ENCODE measurements at places on chromosomes 1 and 21.

DNA sequence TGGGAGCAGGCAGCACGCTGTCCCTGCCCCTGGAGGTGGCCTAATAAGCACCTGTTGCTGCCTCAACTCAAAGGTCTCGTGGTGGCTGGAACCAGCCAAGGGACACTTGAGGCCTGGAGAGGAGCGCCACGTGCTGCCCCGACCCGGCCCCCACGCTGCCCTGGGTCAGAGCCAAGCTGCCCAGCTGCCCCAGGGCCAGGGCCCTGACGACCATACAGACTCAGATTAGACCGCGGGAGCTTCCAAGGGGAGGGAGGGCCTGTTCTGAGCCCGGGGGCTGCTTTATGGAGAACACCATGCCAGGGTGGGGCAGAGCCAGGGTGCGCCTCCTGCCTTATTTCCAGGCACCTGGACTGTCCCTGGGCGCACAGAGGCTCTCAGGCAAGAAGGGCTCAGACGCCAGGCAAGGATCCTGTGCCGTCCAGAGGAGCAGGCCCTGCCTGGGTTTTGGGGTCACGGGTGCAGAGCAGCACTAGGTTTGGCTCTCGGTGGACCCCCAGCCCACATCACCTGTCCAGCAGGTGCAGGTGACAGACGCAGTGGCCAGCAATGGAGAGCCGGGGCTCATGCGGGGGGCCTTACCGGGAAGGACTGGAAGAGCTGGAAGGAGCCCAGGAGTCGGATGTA, 18.6 kb downstream of the KRTAP10-1 start:
- DNase-seq, result no peak

- DNase-seq, result no peak
Measured at GRCh38 chr21:25582888-25583287, 24.4 kb downstream of the MRPL39 start.

- no peak for DNase-seq
Measured at GRCh38 chr1:78360584-78360983, 130.2 kb upstream of the PTGFR start.

- no peak for DNase-seq
Measured at GRCh38 chr1:153627715-153628626, at the start of gene S100A1. Gene S100A1 (plus strand): TSS chr1:153628434. CDS start chr1:153630522, 2,088 bp downstream.

GRCh38 chr21:43762303-43763128, 13.6 kb downstream of the CSTB start:
- no peak for DNase-seq

DNA sequence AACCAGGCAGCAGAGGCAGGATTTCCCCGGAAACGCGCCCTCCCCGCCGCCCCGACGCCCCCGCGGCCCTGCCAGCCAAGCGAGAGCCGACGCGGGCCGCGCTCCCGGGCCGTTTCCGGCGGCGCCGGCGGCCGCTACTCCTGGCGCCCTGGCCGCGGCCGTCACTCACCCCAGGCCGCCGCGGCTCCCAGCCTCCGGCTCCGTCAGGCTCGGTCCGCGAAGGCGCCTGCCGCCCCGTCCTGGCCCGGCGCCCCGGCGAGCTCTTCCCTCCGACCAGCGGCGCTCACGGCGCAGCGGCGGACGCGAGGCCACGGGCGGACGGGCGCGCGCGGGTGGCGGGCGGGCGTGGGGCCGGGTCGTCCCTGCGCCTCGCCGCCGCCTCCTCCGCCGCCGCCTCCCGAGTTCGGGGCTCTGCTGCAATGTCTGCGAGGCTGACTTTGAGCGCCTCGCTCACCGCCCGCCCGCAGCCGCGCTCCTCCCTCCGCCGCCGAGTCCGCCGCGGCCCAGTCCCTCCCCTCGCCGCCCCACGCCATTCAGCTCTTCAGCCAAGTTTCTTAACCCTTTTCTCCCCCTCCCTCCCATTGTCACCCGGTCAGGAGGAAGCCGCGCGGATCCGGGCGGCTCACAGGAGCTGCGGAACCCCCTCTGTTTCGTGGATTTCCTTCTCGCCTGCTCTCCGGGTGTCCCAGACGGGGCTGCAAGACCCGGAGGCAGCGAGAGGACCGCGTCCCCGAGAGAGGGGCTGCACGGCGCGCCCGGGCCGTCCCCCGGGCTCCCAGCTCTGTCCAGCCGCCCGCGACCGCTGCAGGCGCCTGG, at the start of gene NRIP1:
Gene NRIP1 (minus strand): TSS at position 425 of the 816 bp plus-strand sequence. CDS start 96,808 bp downstream, outside the sequence.
- DNase-seq, result peak; percentile 57

DNA sequence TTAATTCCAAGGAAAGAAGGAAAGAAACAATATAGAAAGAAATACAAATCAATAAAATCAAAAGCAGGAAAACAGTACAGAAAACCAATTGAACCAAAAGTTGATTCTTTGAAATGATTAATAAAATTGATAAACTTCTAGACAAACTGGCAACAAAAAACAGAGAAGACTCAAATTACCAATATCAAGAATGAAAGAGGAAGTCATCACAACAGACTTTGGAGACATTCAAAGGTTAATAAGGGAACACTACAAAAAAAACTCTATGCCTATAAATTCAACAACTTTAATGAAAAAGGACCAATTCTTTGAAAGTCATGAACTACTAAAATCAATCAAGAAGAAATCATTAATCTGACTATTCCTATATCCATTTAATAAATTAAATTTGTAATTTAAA, 329.3 kb upstream of the NR5A2 start:
- DNase-seq, result no peak

DNA sequence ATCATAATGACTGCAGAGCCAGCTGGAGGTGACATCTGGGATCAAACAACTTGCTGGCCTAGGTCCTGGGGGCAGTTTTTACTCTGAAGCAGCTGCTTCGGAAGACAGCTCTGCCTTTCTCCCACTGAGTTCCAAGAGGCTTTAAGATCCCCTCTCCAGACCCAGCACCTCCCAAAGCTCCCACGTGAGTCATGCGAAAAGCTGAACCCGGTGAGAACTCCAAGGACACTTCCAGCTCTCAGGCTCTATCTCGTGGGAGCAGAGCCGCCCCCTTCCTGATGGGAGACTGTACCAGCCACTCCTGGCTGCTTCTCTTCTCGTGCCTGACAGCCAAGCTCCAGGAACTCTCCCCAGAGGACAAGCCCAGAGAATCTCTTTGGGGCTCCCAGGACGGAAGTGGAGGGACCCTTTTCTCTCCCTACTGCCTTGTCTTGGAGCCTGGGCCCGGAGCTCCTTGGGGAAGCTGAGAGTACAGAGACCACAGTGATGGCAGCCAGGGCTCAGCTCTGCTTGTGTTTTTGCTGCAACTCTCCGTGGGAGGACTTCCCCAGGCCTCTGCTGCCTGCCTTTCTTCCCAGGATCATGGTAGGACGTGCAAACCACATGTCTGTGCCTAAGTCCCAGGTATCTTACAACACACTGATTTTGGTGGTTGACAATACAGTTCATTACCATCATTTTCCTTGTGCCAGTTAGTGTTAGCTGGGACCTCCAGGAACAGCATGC, 40.6 kb downstream of the STUM start:
- no peak for DNase-seq

DNA sequence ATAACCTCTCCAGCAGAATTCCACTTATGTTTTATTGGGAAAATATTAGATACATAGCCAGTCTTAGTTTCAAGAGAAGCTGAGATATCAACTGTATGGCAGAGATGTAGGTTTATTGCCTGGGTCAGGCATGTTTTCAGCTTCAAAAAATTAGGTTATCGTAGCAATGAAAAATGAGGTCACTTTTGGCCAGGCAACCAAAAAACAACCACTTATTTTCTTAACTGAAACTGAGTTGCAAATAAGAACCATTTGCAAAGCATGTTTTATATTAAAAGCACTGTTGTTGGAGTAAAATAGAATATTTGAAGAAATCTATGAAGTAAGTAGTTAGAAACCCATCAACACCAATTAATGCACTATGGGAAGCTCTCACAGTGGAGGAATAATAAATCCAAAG, 5.5 kb upstream of the OR6Y1 start:
- no peak for DNase-seq

DNA sequence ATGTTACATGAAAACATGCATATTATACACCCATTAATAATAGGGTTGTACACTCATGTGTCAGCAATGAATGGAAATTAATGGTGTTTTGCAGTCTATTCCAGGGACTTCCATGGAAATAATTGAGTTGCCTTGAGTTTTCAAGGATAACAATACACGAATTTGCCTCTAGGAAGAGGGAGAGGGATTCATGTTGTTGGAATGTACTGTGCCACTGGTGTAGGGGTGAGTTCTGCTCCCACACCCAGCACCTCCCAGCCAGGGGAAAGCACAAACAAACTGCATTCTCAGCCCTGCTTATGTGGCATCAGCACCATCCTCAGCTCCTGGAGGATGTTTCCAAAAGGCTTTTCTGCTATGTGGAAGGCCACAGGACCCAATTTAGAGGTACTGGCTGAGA, 57.8 kb downstream of the BCAR3 start:
- no peak for DNase-seq

DNA sequence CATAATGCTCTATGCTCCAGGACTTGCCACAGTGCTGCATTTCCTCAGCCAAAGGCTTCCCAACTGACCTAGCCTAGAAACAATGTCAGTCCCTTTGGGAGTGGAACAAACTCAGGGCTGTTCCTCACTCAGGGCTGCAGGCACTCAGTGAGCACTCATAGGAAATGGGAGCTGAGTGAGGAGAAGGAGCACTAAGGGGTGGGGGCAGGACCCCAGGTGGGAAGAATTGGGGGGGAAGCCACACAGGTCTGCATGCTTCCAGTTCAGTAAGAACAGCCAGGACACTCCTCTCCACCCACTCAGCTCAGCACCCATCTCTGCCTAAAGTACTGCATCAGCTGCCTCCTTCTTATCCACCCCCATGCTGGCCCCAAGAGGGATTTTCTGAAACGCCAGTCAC, 7.3 kb upstream of the SLC5A9 start:
- no peak for DNase-seq

GRCh38 chr21:26759731-26760130, 85.5 kb downstream of the ADAMTS1 start:
- no peak for DNase-seq

GRCh38 chr1:85195703-85196102, 5.1 kb downstream of the SYDE2 start:
- no peak for DNase-seq

GRCh38 chr1:151964510-151964909, 29.1 kb downstream of the S100A10 start:
- DNase-seq, result no peak

- DNase-seq, result no peak
Measured at GRCh38 chr1:157278383-157279137, 140.4 kb upstream of the ETV3 start.

DNA sequence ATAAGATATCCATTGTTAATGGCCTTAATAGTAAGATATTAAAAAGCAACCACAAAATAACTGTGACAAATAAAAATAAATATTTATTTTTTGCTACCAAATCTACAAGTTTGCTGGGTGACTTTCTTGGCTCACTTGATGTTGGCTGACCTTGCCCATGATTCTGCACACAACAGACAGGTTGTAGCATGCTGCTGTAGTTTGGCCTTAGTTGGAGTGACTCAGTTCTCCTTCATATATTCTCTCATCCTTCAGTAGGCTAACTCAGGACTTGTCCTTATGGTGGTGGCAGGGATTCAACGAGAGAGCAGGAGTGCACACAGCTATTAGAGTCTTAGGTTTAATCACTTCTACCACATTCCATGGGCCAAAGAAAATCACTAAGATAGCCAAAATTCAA, 437.9 kb downstream of the MRPL39 start:
- DNase-seq, result no peak

- no peak for DNase-seq
Measured at GRCh38 chr1:234702342-234703000, 92.5 kb upstream of the IRF2BP2 start.

GRCh38 chr1:152167835-152168534, 9.0 kb upstream of the RPTN start:
- no peak for DNase-seq

DNA sequence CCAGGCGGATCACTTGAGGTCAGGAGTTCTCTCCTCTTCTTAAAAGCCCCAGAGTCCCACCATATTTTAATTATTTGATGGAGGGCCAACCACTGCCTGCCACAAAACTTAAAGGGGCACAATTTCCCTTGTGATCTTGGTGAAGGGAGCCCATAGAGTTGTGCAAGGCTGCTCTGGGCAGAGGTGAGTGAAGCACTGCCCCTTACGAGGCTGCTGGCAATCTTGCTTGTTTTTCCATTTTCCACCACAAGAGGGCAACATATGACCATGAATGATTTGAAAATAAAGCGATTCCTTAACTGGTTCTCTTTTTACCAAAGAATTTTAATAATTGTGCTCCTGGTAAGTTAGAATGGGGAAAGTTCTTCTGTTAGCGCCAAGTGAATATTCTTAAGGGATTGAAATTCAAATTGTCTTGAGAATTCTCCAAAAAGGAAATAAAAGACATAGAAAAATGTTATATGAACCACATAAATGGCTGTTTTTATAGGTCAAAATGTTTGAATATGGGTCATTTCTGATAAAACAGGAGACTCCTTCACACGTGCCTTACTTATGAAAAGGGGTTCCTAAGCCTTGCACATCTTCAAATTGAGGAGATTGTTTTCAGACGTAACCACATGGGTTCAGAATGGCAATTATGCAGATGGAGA, 22.7 kb downstream of the PGM1 start:
- DNase-seq, result no peak

- no peak for DNase-seq
Measured at GRCh38 chr1:245777752-245778151, 623.0 kb downstream of the KIF26B start.

- DNase-seq, result no peak
Measured at GRCh38 chr1:167635156-167635648, 5.2 kb downstream of the RCSD1 start.

DNA sequence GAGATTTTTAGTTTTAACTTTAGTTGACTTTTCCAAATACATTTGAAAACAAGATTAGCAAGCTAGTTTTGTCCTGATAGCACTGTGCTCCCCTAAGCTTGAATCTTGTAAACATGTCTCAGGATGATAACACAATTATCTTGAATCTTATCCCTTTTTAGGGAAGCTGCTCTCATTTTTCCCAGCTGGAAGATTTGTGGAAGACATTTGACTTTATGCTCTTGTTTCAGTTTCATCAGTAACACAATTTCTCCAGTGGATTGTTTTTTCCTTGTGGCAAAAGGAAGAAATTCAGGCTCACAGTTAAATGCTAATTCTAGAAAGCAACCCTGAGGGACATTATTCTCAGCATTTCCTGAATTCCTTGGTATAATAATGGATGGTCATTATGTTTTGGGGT, 88.8 kb downstream of the CDC7 start:
- DNase-seq, result no peak

DNA sequence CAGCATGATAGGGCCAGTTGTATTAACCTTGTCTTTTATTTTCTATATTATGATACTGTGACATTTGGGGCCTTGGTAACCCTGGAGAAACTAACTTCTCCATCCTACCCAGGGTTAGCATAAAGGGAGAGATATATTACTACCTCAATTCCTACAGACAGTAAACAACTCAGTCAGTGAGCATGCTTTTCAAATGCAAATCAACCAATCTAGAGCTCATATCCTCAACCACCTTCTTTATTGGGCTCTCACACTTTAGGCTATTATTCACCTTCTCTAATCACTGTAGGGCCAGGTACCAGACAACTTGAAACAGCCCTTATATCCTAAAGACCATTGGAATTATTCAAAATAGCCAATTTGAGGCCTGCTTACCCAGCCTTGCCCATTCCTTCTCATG, 477.6 kb downstream of the PTPRC start:
- DNase-seq, result no peak

GRCh38 chr1:218754477-218754876, 409.3 kb downstream of the TGFB2 start:
- no peak for DNase-seq
